Kidney glomerular epithelial cell (primary cell): ENCODE measurements at places on chromosomes 13 and 19.

DNA sequence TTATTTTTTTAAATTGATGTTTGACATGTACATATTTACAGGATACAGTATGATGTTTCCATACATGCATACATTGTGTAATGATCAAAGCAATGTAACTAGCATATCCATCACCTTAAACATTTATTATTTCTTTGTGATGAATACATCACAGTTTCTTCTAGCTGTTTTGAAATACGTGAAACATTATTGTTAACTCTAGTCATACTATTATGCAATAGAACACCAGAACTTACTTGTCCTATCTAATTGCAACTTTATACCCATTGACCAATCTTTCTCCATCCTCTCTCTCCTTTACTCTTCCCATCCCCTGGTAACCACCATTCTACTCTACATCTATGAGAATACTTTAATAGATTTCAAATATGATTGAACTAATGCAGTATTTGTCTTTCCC lies 1942.7 kb downstream of the PCDH9 start:
- no peak for DNase-seq

DNA sequence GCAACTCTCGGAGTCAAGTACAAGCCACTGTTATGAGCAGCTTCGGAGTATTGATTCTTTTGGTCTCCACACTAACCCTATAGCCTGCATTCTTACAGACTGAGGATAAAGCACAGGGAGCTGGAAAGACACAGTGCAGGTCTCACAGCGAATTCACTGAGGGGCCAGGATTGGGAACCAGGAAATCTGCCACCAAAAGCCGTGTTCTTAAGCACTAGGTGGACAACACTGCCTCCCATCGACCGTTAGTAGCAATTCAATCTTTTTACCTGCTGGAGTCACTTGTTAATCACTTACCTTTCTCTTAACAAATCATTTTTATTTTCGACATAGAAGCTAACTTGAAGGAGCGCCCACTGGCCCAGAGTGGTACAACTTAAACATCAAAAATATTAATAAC lies 6.3 kb downstream of the PMIS2 start:
- DNase-seq, result peak; percentile 5

DNA sequence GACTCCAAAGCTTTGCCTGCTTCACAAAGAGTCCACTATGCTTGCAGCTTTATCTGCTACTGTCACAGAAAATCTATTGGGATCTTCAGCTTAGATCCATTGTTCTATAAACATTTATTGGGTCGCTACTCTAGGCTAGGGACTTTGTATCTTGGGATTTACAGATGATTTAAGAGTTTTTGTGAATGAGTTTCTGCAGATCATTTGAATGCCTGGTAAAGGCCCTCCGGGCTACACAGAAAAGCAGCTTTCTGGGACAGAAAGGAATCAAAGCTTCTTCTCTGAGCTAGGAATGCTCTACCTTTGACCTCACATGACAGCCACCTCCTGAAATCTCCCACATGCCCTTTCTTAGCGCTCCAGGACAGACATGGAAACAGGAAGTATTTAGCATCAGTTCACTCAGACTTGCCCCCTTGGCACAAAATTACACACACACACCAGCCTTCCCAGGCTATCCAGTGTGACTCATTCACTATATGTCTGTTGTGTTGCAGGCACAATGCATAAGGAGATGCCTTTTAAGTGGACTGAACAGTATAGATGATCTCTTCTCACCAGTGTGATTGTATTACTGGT lies 492.4 kb downstream of the DACH1 start:
- DNase-seq, result no peak

DNA sequence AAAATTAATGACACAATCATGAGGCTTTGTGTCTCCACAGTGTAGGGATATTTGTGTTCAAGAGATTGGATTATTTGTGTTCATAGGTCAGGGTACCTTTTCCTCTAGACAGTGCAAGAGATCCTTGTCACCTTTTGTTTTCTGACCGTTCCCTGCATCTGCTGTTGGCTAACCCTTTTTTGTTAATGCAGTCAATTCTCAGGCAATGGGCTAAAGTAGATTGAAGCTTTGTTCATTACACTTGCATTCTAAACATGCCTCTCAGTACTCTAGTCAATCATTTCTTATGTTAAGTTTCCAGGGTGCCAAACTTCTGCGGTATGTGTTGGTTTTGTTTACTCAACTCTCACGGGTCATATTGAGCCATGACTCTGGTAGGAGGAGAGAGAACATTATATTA lies 1.8 kb upstream of the MED4 start:
- no peak for DNase-seq

- no peak for DNase-seq
Measured at GRCh38 chr13:114323349-114323748, 9.0 kb downstream of the CHAMP1 start.

DNA sequence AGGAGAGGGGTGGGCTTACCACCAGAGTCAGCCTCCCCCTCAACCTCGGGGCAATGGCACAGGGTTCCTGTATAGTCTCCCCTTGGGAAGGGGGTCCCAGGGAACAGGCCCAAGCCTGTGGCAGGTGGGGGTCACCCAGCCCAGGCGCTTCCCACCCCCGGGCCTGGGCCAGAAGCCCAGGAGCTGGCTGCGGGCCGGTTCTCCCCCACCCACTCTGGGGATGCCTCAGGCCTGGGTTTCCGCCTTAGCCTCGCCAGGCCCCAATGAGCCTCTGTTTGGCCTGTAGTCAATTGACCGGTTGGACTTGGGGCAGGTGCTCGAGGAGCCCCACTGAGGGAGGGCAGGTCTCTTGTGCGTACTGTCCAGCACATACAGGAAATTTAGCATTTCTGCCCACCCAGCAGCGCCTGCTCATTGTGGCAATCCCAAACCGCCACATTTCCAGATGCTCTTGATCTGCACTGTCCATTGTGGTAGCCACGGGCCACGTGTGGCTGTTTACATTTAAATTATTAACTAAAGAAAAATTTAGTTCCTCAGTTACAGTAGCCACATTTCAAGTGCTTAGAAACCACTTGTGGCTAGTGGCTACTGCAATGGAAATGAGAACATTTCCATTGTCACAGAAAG lies 9.9 kb downstream of the LYL1 start:
- DNase-seq, result no peak

DNA sequence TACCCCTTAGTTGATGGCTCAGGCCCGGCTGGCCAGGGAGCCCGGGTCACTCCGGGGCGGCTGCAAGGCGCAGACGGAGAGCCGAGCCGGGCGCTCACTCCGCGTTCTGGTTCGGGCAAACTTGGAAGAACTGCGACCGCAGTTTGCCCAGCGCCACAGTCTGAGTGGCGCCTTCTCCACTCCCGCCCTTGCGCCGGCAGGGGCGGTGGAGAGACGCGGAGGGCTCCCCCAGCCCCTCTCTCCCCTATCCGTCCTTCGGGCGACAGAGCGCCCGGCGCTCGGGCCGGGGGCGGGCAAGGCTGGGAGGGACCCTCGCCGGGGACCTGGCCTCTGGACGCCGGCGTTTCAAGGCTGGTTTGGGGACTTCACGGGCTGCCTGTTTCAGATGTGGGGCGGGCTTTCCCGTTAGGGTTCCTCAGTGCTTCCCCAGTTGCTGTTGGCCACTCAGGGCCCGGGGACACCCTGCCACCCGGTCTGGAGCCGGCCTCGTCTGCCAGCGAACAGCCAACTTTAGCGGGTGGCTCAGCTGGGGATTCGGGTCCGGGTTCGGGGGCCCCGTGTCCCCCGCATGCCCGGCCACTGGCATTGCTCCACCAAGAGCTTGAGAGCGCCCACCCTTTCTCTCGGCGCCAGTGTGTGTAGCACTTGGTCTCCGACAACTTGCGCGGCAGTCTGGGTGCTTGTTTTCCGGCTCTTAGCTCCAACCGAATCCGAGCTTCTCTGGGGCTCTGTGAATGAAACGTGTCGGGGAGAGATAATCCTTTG lies 1.5 kb downstream of the GPC6 start:
- peak; percentile 66 for DNase-seq

DNA sequence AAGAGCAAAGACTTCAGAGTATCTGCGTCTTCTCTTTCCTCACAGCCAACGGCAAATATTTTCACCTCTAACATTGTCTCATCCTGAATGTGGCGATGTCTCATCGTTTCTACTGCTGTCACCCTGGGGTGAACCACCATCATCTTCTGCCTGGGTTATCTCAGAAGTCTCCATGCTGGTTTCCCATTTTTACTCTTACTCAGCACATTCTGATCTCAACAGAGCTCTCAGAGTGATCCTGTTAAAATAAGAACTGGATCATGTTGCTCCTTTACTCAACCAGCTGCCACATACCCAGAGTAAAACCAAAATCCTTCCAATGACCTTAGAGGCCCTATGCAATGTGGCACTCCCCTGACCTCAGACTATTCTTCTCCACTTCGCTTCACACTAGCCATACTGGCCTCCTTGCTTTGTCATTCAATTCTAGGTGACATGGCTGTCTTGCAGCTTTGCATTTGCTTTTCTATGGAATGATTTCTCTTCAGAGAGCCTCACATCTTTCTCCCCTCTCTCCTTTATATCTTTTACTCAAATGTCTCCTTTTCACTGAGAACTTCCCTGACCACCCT lies 7.8 kb upstream of the OLFM4 start:
- no peak for DNase-seq

GRCh38 chr19:36547001-36547732 lies 19.1 kb upstream of the ZNF260 start:
- DNase-seq, result no peak

- DNase-seq, result no peak
Measured at GRCh38 chr13:20311596-20311995, 79.5 kb upstream of the GJB6 start.

- DNase-seq, result no peak
Measured at GRCh38 chr19:38172001-38172400, 52.0 kb downstream of the DPF1 start.

DNA sequence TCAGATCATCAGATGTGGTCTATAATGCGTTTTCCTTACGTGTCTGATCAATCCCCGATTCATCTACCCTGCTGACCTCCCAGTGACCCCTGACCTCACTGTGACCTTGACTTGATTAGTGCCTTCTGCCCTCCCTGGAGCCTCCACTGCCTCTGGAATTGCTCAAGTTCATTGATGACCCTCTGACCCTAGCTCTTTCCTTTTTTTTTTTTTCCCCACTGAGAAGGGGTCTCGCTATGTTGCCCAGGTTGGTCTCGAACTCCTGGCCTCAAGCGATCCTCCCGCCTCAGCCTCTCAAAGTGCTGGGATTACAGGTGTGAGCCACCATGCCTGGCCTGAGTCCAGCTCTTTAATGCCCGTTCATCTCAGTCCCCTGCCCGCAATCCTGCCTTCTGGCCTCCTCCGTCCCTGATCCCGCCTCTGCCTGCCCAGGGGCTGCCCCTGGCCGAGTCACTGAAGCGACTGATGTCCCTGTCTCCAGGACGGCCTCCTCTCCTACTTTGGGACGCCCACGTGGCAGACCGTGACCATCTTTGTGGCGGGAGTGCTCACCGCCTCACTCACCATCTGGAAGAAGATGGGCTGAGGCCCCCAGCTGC lies 4.0 kb upstream of the FTL start:
- DNase-seq, result no peak

DNA sequence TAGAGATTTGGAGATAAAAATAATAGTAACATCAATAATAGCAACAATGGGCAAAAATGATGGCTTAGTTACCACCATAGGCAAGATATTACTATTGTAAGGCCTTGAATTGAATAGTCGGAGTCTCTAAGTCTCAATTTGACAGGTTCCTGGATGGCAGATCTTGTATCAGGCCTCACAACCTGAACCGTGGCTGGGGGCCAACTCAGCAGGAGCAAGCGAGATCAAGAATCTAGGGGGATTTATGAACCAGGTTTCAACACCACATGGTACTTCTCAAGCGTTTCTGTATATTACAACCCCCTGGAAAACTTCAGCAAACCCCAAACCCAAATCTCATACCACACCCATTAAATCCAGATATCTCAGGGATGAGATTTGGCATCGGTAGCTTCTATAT lies 573.8 kb downstream of the LIG4 start:
- no peak for DNase-seq

DNA sequence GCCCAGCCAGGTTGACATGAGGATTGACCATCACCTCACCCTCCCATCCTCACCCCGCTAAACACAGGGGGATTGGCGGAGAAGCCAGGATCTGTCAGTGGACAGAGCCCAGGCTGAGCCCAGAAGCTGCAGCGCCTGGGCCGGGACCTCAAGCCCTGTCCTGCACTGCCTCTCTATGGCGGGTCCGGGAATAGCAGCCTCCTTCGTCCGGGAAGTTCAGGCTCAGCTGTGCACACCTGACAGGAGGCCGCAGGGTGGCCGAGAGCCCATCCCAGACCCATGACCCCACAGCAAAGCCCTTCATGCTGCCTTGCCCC lies 67.8 kb downstream of the SPACA7 start:
- DNase-seq, result peak; percentile 24

- no peak for DNase-seq
Measured at GRCh38 chr13:37383046-37383445, 215.5 kb downstream of the POSTN start.

DNA sequence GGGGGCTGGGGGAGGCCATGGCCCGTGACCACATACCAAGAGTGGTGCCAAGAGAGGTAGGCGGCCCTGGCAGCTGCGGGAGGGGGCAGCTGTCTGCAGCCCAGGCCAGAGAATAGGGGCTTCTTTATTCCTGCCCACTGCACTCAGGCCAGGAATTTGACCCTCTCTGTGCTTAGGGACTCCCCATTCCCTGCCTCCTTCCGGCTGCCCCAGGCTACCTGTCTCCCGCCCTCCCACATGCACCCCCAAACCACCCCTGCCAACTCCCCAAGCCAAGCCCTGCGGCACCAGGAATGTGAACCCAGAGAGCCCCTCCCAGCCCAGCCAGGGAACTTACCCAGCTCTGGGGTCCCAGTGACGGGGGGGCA lies 687 bp downstream of the PLEKHA4 start:
- DNase-seq, result no peak
